ENCODE measurements at places on chromosomes 16 and 17. TPM values are rescaled to one million over a fixed set of nuclear protein-coding genes. Genes with fewer than 3 reads are reported as not detected.

PYY gene
- total RNA-seq = 89.2 TPM

SSTR5 gene
- total RNA-seq = not detected

PYDC1 gene
- not detected for total RNA-seq

ZNF75A gene
- 12.3 TPM for total RNA-seq

KCNJ12 gene
- total RNA-seq = 2.4 TPM

TUBG1 gene
- 27.7 TPM for total RNA-seq

CES4A gene
- total RNA-seq = 9.7 TPM

Measured in transverse colon (tissue), 4 donors.